ENCODE measurements at places on chromosomes 6 and 20.

GRCh38 chr6:30759575-30760239 is 15.4 kb upstream of the IER3 start:
- no peak for DNase-seq

GRCh38 chr20:36929290-36929689 is 22.2 kb downstream of the SAMHD1 start:
- DNase-seq = no peak

GRCh38 chr6:34597605-34598353 is 41.6 kb upstream of the SPDEF start:
- no peak for DNase-seq

DNA sequence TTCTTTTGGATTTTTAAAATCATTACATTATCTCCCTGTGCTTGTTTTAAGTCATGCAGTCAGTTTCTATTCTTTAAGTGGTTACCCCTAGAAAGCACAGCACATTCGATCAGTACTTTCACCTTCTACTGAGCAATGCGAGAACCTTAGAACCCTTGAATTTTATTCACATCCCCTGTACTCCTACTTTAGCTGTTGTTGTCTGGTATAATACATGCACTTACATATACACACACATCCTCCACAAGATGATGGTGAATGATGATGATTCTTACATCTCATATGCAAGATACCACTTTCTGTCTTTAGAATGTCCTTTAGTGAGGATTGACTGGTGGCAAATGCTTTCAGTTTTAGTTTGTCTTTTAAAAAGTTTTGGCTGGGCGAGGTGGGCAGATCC is 5.7 kb downstream of the CDC40 start:
- DNase-seq = no peak

DNA sequence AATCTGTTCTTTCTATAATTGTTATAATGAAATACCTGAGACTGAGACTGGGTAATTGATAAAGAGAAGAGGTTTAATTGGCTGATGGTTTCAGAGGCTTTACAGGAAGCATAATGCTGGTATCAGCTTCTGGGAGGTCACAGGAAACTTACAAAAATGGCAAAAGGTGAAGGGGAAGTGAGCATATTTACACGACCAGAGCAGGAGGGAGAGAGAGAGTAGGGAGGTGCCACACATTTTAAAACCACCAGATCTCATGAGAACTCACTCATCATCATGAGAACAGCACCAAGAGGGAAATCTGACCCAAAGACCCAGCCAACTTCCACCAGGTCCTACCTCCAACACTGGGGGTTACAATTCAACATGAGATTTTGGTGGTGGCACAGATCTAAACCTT is 2.6 kb upstream of the SIRPB1 start:
- no peak for DNase-seq

- DNase-seq = no peak
These were observed 469.1 kb downstream of the BTBD3 start for GRCh38 chr20:12386821-12387220.

DNA sequence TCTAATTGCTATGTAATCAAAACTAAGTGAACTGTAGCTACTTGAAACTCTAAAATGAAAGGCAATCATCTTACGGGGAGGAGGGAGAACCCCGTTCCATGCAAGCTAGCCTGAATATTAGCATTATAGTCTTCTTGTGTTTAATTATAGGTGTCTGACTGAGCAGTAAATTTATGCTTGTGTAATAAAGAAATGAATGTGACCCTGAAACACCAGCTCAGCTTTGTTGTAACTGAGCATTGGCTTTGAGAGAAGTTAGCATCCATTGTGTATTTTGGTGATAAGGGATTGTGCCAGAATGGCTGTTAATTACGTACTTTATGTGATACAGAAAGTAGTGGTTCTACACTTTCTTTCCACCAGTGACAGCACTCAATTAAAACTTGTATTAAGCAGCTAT is 86.9 kb downstream of the QKI start:
- DNase-seq = no peak

GRCh38 chr20:59164686-59165391 is 1.2 kb downstream of the ZNF831 start:
- DNase-seq = no peak

- DNase-seq = no peak
These were observed 401.2 kb upstream of the RNF217 start for GRCh38 chr6:124560873-124561567.

DNA sequence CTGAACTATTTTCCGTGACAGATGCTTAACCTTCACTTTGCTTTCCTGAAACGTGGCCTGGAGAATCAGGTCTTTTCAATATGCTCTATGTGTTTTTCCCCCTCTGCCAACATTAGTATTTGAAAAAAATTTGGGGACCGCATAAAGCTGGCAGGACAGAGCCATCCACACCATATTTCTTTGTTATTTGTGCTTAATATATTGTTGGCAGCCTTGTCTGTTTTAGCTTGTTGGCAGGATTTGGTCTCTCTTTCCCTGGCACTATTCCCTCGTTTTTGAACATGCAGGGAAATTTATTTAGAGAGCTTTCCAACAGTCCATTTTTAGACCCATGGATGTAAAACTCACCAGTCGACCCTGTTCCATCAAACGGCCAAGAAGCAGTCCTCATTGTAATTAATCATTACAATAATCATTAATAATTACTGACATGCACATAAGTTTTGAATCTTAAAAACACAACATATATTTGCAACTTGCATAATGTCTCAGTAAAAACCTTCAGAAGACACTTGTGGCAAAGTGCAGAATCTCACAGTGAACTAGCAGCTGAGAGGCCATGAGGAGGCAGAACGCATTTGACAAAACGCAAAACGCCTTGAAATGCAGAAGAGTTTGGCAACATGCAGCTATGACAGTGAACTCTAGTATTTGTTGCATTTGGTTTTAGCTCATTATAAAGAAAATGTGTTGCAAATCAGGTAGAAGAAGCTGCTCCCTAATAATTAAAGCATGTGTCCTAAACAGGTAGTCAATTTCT is 514.2 kb downstream of the C6orf118 start:
- no peak for DNase-seq

DNA sequence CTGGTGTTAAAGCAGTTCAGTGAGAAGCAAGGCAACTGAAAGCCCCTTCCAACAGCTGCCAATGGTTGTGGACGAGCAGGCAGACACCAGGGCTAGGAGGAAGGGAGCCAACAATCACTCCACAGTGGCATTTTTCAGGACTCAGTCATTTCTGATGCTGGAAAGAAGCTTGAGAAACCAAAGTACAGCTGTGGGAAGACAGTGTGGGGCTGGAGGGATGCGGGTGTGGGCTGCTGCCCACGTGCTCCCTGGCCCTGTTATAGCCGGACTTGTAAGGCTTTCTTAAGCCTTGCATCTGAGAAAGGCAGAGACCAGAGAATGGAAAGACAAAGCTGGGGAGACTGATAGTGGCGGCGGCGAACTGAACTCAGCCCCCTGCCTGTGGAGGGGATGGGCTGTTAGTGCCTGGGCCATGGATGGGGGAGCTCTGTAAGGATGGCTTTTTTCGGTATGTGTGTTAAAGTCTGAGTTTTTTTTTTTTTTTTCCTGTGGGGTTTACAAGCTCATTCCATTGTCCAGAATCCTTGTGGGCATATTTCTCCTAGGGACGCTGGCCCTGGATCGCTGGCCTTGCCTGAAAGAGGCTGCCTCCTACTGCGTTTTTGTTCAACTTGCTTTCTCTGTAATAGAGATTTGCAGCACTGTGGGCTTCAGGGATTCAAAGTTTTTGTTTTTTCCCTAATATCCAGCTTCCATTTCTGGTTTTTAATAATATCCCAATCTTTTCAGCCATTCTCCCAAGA is 91.7 kb downstream of the GJA10 start:
- DNase-seq = no peak

DNA sequence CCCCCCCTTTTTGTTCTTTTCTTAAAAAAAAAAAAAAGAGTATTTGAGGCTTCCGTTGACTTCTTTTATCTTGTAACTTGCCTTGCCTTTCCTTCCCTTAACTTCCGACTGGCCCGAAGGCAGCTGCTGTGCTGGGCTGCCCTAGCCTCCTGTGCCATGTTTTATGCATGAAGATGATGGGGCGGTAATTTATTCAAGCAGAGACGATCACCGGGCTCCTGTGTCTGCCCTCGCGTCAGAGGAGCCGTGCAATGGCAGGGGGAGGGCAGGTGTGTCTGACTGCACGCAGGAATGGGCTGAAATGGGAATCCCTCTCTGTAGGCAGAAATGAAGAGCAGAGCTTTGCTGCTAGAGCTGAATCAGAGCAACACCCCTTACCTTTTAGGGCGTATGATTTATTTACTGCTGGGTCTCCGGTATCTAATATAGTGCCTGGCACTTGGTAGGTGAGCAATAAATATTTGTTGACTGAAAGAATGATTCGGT is 106.3 kb upstream of the RIPOR2 start:
- no peak for DNase-seq

DNA sequence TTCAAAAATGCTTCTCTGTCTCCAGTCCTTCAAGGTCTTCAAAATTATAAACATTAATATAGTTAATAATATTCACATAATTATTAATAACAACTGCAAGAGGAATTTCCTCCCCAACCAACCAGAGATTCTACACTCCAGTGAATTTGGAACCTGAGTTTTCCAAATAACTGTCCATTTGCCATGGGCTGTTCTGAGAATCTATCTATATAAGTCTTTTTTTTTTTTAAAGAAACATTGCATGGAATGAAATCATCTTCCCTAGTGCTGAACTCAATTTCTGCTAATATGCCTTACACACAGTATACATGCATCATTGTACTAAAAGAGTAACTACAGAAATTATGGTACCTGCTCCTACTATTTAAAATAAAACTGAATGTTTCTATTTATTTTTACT is 113.9 kb downstream of the SLC22A3 start:
- no peak for DNase-seq

- DNase-seq = no peak
These were observed 41.0 kb downstream of the SAMD5 start for GRCh38 chr6:147549531-147549930.

DNA sequence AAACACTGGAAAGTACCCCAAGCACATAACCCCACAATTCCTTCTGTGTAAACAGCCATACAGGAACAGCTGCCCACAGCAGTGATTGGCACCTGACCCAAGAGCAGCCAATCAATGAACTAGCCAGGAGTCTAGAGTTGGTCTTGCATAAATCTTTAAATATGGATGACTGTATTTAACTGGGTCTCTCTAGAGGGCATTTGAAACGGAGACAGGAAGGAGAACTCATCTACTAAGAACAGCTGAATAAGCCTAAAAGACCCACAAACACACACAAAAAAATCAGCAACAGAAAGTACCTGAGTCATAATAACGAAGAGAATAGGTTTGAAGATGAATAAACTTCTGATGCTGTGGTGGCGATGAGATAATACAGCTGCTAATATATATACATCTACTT is 49.0 kb upstream of the ASF1A start:
- DNase-seq = no peak

DNA sequence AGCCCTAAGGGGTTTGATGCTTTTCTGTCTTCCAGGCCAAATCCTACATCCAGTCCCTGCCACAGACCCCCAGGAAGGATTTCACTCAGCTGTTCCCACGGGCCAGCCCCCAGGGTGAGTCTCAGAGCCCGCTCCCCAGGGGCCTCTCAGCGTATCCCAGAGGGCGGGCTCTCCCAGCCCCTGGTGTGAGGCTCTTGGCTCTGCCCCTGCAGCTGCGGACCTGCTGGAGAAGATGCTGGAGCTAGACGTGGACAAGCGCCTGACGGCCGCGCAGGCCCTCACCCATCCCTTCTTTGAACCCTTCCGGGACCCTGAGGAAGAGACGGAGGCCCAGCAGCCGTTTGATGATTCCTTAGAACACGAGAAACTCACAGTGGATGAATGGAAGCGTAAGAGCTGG is 8.4 kb downstream of the MAPK13 start:
- DNase-seq = no peak

DNA sequence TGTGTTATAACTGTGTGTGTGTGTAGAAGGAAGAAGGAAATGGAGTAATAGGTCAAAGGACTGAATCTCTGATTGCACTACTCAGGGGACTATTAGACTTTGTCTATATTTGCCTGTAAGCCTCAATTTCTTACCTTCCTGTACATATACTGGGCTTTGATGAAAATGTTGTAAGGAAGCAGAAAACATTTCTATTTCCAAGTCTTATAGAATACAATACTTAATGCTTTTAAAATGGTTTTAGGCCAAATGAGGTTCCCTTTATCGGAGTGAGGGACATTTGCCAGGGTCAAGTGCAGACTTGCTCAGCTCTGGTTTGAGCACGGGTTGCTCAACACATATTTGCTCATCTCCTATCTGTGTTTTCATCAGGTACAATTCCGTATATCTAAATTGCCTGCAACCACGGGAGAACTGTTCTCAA is 28.3 kb downstream of the MEP1A start:
- no peak for DNase-seq

- no peak for DNase-seq
These were observed 13.4 kb downstream of the UST start for GRCh38 chr6:148760258-148760534.

GRCh38 chr20:59567585-59568508 is 36.5 kb upstream of the PHACTR3 start:
- no peak for DNase-seq

- DNase-seq = no peak
These were observed 28.2 kb downstream of the PDRG1 start for GRCh38 chr20:31923388-31924331.

DNA sequence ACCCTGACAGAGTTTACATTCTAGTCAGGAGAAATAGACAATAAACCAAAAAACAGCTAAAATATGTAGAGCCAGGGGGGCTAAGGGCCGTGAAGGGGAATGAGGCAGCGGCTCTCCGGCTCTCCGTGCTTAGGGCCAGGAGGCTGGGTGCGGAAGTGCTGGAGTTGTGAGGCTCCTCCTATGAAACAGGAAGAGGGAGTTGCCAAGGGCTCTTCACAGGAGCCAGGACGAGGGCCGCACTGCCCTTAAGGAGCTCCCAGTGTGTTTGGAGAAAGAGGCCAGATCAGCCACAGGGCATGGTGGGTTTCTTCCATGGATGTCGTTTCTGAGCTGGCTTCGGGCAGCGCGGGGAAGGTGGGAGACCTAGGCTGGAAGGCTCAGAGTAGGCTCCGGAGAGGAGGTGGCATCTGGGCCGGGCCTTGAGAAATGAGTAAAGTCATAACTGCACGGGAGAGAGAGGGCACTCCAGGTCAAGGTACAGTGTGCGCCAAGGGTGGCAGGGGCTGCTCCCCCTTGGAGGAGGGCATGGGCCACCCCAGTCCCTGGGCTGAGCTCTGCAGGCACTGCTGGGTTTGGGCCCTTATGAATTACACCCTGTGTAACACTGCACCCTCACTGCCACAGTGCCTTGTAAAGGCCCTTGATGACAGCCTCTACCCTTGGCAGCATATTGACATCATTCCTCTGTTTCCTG is 20.8 kb upstream of the MLN start:
- DNase-seq = no peak

- no peak for DNase-seq
These were observed 39.3 kb upstream of the OSTM1 start for GRCh38 chr6:108113557-108114519.

- DNase-seq = no peak
These were observed 161.8 kb downstream of the NFATC2 start for GRCh38 chr20:51380401-51381385.

DNA sequence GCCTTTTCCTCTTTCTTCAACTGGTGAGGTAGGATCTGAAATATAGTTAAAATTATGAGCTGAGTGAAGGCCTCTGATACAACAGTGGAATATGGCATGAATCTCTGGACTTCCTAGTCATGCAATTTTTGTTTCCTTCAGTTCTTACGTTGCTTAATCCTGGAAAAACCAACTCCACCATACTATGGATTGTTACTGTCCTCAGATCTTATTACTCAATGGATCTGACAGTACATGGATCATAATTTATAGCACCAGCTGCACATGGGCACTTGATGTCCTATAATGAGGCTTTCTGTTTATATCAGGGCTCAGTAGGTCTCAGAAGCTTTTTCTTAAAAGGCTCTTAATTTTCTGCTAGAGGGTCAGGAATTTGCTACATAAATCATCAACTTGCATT is 1341.0 kb upstream of the EYS start:
- DNase-seq = no peak
